DMS 273 treated with DMSO at 0.1 percent for 48 hours (cell line): ENCODE measurements at places on chromosomes 13 and 19.

DNA sequence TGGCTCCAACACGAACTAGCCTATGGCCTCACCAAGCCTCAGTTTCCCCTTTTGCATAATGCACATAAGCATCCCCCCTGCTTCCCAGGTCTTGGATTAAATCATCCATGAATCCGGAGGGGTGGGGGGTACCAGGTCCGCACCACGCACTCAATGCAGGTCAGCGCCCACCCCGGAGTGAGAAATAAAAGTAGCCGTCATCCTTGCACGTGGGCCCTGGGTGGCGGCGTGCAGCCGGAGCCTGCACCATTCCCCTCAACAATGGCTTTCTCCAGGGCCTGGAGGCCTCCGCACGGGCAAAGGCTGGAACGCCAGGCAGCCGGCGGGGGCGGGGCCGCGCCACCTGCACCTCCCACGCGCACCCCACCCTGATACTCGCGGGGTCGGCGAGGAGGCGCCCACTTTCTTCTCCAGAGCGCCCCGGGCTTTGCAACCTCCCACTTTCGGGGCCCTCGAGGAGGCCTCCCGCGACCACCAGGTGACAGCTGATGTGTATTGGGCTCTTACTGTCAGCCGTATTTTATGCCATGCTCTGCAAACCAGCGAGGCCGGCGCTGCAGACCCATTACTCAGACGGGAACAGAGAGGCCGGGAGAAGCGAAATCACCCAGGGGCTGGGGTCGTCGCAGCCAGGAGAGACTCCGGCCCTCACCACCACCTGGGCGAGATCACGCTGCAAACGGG is 767 bp upstream of the GADD45B start:
- DNase-seq = no peak

DNA sequence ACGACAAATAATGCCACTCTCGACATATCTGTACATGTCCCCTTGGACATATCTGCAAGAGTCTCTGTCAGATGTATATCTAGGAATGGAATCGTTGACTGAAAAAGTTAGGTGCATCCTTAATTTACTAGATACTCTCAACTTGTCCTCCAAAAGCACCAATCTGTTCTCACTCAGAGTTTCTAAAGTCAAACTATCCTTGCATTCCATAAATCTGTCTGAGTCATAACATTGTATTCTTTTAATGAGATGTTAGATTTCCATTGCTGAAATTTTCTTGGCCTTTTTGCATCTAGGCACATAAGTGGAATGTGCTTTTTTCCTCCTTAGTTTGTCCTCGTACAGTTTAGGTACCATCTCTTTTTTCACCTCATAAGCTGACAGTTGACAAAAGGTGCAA is 139.8 kb downstream of the PTPRS start:
- no peak for DNase-seq

GRCh38 chr13:97139691-97140090 is 82.4 kb upstream of the MBNL2 start:
- DNase-seq = no peak

DNA sequence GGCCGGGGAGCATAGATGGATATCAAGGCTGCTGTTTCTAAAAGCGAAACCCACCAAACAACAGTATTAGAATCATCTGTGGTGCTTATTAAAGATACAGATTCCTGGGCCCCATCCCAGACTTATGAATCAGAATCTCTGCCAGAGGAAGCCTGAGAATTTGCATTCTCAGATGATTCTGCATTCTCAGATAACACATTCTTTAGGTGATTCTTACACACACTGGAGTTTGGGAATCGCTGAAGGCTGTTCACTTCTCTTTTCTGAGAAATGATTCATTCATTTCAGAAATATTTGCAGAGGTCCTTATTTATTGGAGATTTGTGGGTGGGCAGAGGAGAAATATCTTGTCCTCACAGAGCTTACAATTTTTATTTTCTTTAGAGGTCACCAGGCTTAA is 24.4 kb downstream of the ALOX5AP start:
- no peak for DNase-seq

DNA sequence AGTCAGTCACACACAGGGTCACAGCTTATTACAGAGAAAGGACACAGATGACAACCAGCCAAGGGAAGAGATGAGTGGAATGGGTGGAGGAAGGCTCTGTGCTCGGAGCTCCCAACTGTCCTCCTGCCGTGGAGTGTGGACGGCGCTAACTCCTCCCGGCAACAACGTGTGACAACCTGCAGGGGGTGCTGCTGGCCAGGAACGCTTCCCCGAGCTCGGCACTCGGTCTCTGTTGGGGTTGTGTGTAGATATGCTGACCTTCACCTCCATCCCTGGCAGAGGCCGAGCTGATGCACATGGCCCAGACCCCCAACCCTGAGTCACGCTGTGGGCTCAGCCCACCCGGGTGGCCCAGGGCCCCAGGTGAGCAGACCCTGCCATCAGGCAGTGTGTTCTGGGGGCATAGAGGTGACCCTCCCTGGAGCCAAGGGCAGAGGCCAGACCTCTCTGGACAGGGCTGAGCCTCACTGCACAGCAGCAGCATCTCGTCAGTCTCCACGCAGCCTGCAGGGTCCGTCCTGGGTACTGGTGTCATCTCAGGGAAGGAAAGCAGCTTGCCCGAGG is 14.1 kb downstream of the ZNF444 start:
- DNase-seq = no peak

GRCh38 chr19:39405958-39406655 is 540 bp upstream of the ZFP36 start:
- DNase-seq = no peak

DNA sequence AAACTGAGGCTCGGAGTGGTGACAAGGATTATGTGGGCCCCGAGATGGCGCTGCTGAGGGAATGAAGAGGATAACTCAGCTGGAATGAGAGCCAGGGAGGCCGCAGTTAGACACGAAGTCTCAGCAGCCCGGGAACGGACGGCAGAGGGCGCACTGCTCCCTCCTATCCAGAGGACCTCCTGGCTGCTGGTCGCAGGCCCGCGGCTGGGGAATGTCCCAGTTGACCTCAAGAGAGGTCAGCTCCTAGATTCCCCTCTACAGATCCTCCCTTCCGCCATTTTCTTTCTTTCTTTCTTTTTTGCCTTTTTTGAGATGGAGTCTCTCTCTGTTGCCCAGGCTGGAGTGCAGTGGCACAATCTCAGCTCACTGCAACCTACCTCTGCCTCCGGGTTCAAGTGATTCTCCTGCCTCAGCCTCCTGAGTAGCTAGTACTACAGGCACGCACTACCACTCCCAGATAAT is 24.1 kb upstream of the ASPDH start:
- DNase-seq = peak; percentile 46

DNA sequence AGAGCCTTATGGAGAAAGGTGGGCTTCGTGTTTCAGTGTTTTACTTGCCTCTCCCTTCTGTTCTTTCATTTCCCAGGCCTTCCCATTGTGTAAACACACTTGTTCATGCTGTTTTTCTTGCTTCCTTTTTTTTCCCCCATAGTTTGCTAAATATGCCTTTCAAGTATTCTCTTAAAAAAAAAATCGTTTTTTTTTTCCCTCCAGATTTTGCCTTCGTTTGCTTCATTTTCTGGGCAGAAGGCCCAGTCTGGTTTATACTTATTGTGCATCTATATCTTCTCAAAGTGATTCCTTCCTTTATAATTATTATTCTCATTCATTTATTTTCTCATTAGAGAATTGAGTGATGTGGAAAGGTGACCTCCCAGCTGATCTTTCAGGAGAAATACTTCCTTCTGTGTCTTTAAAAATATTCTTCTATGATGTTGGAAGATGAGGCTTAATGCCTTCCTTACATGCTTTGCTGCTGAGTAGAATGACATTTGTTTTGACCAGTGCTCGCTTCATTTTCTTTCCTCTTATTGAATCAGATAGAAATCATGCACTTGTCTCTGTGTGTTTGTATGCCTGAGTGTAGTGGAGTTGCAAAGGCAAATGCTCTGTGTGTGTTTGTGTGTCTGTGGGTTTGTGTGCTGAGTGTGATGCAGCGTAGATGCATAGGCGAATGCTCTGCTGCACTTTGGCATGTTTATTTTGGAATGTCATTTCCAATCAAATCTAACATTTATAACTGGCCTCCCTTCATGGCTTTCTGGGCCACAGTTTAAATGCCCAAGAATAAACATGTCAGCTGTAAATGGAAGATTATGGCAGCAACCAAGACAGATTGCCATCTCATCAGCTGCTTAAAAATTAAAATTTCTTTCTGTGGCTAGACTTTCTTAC is 591.4 kb downstream of the FGF9 start:
- DNase-seq = no peak

- DNase-seq = no peak
Observed at GRCh38 chr13:30711375-30711774, 24.0 kb upstream of the ALOX5AP start.

DNA sequence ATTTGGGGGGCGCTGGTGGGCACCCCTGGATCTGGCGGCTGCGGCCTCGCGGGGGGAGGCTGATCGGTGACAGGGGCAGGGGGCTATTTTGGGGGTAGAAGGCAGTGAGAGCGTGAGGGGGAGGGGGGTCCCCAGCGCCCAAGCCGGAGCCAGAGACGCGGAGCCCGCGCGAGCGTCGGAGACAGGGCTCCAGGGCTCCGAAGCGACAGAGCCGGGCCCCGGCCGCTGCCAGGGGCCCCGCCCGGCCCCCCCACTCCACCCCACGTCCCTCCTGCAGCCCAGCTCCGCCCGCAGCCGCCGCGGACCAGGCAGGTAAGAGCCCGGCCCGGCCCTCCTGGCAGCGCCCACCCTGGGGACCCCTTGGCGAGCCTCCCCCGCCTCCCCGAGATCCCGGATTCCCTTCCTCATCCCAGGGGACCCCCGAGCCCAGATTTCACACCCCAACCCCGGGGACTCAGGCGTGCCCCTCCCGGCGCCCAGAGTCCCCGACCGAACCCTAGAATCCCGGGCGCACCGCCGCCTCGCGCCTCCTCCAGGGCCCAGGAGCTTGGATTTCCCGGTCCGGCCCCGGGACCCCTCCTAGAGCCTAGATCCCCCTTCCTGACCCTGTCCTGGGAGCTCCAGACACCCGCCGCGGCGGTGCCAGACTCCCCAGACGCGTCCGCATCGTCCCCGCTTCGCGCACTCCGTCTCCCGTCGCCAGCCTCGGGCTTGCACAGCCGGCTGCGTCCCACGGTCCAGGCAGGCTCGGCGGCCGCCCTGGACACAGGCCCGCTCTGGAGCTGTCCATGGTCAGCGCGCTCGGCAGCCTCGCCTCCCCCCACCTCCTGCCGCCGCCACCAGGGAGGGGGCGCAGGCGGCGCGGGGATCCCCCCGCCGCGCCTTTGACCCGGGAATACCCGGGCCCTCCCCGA is at the start of gene PPFIA3:
Gene PPFIA3 (plus strand): TSS at position 134 of the 914 bp plus-strand sequence. CDS start 8,330 bp downstream, outside the sequence.
- no peak for DNase-seq

DNA sequence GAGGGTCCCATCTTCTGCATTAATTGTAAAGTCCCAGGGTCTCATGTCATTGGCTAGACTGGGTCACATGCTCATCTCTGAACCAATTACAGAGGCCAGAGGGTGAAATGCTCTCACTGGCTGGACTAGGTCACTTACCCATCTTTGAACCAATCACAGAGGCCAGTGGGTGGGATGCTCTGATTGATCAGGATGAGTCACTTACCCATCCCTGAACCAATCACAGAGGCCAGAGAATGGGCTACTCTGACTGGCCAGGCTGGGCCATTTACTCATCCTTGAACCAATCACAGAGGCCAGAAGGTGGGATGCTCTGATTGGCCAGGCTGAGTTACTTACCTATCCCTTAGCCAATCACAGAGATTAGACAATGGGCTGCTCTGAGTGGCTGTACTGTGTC is 5.3 kb downstream of the MISP start:
- DNase-seq = no peak

- no peak for DNase-seq
Observed at GRCh38 chr19:17688853-17689595, 870 bp upstream of the UNC13A start.

DNA sequence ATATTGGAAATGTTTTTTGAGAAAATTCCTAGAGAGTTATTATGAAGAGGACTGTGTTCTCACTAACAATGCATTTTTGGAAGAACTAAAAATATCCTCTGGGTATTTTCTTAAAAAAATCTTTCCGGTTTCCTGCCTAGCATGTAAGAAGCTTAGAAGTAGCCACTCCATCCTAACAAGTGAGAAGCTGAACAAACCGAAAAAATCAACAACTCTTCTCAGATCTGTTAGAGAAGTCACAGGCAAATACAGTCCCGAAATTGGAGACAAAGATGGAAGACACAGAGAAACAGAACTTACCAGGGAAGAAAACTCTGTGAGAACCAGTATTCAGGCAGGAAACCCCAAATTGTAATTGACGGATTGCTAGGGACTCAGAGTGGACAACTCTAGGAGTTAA is 173.0 kb downstream of the KLF12 start:
- DNase-seq = no peak

GRCh38 chr13:65560936-65561335 is 1669.2 kb downstream of the PCDH9 start:
- DNase-seq = no peak

DNA sequence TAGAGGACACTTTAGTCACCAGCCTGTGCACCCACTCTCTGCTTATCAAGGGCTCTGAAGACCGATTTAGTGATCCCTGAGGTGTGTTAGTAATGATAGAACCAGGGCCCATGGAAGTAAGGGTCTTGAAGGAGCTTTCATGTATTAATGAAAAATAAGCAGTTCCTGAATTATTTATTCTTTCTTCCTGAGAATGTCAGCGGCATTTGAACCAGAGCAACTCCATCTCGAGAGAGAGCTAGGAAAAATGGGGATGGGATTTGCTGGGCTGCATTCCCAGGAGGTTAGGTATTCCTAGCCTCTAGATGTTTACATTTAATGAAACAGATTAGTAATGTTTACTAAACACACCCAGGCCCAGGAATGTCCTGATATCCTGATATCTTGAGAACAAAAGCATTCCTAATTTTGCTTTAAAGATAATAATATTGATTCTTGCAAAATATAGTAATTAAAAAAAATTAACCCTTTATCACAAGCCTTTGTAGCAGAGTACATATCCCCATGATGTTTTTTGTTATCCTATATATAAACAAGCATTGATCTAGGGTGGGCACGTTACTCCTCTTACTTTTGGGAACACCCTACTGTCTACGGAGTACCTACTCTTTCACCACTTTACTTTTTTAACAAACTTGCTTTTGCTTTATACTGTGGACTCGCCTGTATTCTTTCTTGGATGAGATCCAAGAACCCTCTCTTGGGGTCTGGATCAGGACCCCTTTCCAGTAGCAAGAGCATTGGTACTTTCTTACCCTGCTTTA is 63.1 kb downstream of the COG3 start:
- DNase-seq = no peak

GRCh38 chr19:16890461-16891184 is 1.8 kb downstream of the F2RL3 start:
- DNase-seq = no peak

GRCh38 chr13:45500492-45501174 is 35.9 kb downstream of the COG3 start:
- no peak for DNase-seq

- DNase-seq = no peak
Observed at GRCh38 chr13:42086582-42086981, 38.1 kb downstream of the DGKH start.
